ENCODE measurements at places on chromosomes 12 and 14.
A peak's percentile ranks its signal among the peaks of the same experiment; 100 is the strongest.

- no peak for DNase-seq
Measured at GRCh38 chr14:96084796-96085195, 45.6 kb downstream of the C14orf132 start.

GRCh38 chr14:30138567-30138966 lies 210.9 kb upstream of the PRKD1 start:
- DNase-seq: no peak

DNA sequence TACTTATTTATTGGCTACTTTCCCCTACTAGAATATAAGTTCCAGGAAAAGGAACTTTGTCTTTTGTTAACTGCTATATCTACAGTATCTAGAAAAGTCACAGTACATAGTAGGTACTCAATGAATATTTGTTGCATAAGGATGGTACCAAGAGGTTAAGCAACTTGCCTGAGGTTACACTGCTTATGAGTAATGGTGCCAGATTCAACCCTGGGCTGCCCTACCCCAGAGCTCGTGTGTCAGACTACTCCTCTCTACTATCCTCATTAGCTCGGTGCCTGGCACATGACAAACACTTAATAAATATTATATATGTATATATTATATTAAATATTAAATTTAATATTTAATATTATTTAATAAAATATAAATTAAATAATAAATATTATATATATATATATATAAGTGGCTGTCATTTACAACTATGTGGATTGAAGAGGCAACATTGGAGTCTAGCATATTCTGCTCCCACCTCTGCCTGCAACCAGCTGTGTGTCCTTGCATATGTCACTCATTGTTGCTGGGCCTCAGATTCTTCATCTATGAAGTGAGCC lies 25.4 kb downstream of the UTP20 start:
- DNase-seq: no peak

DNA sequence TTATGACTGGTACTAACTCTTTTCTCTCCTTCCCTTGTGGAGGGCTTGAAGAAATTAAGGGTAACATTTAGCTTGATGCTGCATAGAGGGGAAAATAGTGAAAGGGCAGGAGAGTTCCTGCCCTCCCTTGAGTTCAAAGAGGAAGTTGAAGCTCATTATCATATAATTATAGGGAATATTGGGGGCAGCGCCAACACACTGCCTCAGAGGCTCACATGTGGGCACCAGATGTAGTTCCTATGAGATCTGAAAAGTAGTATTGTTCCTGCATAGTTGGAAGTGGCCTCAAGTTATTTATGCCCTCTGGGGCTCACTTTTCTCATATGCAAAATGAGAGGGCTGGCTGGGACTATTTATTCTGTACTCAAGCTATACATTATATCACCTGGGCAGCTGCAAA lies 33.0 kb upstream of the FGF23 start:
- DNase-seq: no peak

DNA sequence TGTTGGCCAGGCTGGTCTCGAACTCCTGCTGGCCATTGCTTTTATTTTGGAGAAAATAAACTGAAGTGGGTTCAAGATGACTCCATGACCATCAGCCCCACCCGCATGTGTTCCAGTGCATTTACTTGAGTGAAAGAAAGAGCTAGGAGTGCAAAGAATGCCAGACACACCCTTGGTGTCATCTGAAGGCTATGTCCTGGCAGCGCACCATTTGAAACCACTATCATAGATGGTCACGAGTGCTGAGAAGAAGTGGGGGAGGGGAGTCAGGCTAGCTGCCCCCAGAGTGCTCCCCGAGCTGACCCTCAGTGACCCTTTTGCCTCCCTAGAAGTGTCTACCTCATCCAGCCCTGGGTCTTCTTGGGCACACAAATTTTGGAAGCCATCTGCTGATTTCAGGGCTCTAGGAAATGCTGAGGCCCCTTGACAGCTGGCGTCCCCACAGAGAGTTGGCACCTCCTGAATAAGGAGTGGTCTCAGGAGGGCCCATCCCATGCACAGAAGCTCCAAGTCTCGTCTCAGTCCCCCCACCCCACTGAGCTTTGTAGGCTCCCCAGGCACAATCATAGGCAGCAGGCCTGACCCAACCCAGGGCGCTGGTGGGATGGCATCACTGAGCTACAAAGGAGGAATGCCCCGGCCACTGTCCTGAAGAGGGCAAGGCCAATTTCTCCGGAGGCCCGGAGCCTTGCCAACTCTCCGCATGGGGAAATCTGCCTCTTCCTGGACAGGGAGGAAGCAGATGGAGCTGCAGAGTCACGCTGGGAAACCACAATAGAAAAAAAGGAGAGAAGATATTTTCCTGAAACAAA lies 28.0 kb downstream of the PXN start:
- no peak for DNase-seq

DNA sequence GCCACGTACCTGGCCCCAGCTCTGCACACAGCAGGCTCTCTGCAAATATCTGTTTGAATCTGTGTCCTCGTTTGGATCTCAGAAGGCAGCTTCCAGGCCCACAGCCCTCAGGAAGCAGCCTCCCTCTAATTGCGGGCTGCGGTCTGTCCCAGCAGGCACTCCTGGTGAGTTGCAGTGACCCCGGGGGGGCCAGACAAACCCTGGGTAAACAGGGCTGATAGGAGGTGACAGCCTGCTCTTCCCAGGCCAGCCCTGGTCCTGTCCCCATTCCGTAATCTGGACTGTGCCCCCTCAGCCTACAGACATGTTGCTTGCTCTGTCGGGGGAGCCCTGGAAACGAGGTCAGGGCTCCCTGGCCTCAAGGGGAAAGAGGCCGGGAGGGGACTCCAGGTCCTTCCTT lies 2.0 kb downstream of the FOXN4 start:
- DNase-seq: no peak

- peak; percentile 51 for DNase-seq
Measured at GRCh38 chr12:75329918-75330826, at the start of gene CAPS2. Gene CAPS2 (minus strand): TSS chr12:75330324. CDS start chr12:75326498, 3,826 bp downstream.

GRCh38 chr14:53491256-53491883 lies 338.2 kb upstream of the DDHD1 start:
- DNase-seq: no peak

- no peak for DNase-seq
Measured at GRCh38 chr12:38610808-38611350, 294.3 kb downstream of the ALG10B start.

DNA sequence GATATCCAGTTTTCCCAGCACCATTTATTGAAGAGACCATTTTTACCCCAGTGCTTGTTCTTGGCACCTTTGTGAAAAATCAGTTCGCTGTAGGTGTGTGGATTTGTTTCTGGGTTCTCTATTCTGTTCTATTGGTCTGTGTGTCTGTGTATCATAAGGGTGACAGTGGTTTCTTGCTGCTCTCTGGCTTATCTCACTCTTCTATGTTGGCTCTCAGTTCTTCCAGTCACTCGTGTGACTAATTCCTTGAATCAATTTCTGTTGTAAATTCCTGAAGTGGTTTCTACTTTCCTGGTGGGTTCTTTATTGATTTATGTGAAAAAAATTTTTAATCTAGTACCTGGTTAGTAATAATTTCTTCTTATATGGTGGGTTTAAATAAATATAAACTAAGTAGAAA lies 58.3 kb downstream of the OTOGL start:
- DNase-seq: no peak

- DNase-seq: no peak
Measured at GRCh38 chr14:76081642-76082041, 70.1 kb upstream of the GPATCH2L start.

GRCh38 chr12:43761500-43761899 lies 2.7 kb downstream of the IRAK4 start:
- DNase-seq: no peak

GRCh38 chr12:79262938-79263337 lies 398.4 kb downstream of the SYT1 start:
- no peak for DNase-seq

DNA sequence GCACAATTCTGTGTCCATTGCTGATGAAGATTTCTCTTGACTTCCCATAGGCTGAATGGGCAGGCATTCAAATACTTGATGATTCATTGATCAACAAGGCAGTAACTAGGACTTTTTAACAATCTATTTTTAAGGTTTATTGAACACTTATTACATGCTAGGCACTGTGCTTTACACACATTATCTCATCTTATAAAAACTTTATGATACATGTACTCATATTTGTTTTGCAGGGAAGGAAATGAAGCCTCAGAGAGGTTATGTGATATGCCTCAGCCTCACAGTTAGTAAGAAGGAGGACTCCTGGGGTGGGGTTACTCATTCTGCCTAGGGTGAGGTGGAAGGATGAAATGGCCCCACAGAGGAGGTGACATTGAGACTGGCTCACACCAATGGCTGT lies 12.9 kb upstream of the EMP1 start:
- DNase-seq: no peak

DNA sequence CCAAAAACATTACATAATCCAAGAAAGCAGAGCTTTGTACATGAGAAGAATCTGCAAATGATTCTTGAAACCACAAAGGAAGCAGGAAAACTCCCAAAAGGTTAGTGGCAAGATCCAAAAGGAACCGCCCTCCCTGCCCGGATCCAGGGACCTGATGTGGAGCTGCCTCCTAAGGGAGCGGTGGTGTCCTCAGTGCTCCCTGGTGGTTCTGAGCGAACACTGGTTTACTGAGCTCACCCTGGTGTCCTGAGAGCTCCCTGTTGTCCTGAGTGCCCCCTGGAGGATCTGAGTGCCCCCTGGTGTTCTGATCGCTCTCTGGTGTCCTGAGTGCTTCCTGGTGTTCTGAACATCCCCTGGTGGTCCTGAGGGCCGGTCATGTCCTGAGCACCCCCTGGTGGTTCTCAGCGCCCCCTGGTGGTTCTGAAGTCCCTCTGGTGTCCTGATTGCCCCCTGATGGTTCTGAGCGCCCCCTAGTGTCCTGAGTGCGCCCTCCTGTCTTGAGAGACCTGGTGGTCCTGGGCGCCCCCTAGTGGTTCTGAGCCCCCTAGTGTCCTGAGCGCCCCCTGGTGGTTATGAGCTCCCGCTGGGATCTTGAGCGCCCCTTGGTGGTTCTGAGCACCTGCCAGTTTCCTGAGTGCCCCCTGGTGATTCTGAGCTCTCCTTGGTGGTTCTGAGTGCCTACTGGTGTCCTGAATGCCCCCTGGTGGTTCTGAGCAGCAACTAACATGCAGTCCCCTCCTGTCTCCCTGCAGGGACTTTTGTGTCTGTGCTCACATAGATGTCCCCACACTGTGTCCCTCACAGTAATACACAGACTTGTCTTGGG lies 891.1 kb downstream of the TMEM121 start:
- DNase-seq: no peak

DNA sequence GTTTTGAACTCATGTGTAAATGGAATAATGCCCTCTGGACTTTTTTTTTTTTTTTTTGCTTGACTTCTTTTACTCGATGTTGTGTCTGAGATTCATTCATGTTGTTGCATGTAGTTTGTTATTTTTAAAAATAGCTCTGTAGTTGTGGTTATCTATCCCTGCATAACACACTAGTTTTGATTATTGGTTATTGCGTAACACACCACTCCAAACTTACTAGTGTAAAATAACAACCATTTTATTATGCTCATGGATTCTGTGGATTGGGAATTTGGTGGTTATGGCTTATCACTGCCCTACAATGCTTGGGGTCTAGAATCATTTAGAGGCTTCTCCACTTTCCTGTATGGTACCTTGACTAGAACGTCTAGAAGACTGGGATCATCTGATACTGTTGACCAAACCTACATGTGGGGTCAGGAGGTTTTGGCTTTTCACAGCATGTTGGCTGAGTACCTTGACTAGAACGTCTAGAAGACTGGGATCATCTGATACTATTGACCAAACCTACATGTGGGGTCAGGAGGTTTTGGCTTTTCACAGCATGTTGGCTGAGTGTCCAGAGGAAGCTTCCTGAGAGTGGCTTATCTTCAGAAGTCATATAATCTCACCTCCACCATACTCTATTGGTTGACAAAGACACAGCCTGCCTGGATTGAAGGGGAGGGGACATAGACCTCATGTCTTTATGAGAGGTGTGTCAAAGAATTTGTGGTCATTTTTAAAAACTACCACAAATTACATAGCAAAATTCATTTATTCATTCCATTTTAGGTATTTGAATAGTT lies 11.6 kb downstream of the VRK1 start:
- no peak for DNase-seq

- DNase-seq: no peak
Measured at GRCh38 chr14:63692310-63693020, 35.4 kb downstream of the SGPP1 start.

GRCh38 chr12:88163371-88163770 lies 21.3 kb downstream of the TMTC3 start:
- DNase-seq: no peak

DNA sequence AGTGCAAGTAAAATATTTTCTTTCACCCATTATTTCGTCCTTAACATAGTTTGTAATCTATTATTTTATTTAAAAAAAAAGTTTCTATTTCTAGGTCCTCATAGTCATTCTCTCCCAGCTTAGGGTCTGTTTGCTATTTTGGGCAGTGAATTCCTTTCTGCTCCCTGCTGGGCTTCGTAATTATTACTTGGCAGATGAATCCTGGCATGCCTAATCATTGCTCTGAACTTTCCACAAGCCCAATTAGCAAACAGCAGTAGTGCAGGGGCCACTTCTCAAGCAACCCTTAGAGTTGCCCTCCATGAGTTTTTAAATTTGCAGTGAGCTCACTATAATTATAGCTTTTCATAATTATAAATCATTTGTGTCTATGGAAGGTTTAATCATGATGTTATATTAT lies 1378.3 kb upstream of the SEL1L start:
- no peak for DNase-seq

DNA sequence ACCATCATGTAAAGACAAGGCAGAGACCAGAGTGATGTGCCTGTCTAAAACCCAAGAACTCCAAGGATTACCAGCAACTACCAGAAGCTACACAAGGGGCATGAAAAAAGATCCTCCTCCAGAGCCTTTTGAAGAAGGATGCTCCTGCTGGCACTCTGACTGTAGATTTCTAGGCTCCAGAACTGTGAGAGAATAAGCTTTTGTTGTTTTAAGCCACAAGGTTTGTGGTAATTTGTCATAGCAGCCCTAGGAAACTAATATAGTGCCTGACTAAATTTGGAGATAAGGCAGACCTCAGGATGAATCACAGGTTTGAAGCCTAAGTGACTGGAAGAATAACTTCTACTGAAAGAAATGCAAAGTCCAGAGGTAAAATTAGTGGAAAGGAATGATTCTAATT lies 132.9 kb downstream of the CEP83 start:
- DNase-seq: peak; percentile 15

GRCh38 chr14:104221071-104221625 lies 82.8 kb downstream of the KIF26A start:
- DNase-seq: no peak

- DNase-seq: no peak
Measured at GRCh38 chr12:120956579-120957300, 21.6 kb upstream of the HNF1A start.

DNA sequence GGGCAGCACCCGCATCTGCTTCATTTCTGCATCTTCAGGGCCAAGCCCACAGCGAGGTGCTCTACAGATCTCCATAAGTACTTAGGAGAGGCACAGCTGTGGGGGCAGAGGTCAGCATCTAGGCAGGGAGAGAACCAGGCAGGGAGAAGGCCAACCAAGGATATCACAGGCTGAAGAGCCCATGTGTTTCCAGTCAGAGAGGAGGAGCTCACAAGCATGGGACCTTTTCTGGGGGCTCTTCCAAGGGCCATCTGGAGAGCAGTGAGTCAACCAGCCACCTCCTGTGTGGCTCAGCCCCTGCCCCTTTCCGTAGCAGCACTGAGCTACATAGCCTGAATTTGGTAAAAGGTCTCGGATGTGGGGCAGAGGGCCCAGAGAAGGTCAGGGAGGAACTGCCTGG lies 78.5 kb downstream of the ARL6IP4 start:
- no peak for DNase-seq

All from H54 (cell line).